HEK293T (cell line): ENCODE measurements at places on chromosomes 12 and 14.

GRCh38 chr14:50320283-50320682 is 8.2 kb downstream of the DMAC2L start:
- DNase-seq, result no peak

- no peak for DNase-seq
Observed at GRCh38 chr14:90639641-90640040, 176.6 kb downstream of the TTC7B start.

DNA sequence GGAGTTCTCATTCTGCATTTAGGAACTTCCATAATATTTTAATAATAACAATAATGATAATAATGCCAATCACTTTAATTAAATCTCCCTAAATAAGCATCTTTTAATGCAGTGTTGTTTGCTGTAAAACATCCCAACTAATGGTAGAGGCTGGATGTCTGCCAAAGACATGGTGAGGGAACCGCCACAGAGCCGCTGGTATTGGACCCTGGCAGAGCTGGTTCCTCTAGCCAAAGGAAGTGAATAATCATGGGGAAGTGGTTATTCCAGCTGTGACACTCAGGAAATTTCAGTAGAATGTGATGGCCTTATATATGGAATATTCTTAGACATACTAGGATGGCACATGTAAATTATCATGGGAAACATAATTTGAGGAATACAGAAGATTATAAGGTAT is 483.3 kb downstream of the ZFP36L1 start:
- DNase-seq, result no peak

GRCh38 chr12:6208130-6208529 is 7.9 kb downstream of the CD9 start:
- DNase-seq, result no peak
